Type B pancreatic cell (in vitro differentiated cells): ENCODE measurements at places on chromosomes 3 and 15.

- DNase-seq: no peak
These were observed 876 bp downstream of the PLSCR1 start for GRCh38 chr3:146543461-146544001.

DNA sequence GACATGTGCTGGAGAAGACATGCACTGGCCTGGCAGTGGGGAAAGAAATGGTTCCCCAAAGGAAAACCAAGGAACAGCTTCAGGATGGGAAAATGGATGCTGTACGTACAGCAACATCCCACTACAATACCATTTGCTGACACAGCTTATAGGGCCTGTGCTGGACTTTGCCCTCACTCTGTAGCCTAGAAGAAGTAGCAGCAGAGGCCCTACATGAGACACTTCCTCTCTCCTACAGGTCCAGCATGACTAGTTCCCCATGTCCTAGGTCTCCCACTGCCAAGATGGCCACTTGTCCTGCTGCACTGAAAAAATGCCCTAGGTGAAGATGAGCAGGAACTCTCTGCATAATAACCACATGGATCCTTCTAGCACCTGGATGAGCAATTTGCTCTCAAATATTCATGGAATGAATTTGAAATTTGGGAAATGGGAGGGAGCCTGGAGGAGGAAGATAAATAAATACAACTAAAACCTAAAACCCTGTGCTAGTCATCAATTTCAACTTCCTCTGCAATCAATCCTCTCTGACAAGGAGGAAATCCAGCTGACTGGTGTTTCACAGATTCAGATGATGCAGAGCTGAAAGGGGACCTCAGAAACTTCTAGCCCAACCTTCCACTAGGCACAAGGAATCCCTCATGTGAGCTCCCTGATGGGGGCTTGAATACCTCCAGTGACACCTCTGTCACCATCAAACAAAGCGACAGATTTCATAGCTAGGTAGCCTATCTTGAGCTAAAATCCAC is 514.3 kb upstream of the PPP2R3A start:
- DNase-seq: no peak

DNA sequence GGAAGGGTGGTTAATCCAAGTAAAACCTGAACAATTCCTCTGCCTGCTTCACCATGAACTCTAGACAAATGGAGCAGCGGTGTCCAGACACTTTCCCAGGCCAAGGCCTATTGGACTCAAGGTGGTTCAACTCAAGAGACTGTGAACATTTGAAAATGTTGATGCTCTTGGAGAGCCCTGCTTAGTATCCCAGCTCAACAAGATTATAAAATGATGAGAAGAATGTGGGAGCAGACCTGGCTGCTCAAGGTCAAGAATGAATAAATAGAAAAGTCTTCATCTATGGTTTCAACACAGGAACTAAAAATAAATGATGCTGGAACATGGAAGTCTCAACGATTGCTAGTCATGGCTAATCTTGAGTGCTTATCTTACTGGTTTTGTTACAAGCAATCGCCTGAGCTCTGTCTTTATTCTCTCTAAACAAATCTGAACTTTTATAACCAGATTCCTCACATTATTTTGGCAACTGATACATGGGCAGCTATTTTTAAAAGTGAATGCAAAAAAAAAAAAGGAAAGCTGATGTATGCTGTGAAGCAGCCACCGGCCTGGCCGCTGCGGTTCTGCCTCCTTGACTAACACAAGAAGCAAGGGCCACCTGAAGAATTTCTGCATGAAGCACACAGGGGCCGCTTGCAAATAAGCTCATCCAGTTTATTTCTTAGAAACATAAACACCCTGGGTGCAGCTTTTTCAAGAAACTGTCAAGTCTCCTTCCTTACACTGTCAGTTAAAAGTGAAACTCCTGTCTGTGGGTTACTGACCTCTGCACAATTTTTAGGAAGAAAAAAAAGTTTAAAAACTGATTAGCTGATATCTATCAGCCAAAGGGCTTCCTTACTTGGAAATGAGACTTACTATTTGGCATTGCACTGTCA is 120.1 kb upstream of the ARHGEF3 start:
- DNase-seq: no peak

GRCh38 chr15:75738014-75738646 is 25.5 kb upstream of the CSPG4 start:
- DNase-seq: no peak

- DNase-seq: no peak
These were observed 23.7 kb downstream of the HACD2 start for GRCh38 chr3:123561188-123561587.

- no peak for DNase-seq
These were observed 80.3 kb downstream of the HMG20A start for GRCh38 chr15:77500989-77501388.
